ENCODE measurements at places on chromosomes 7 and 10. TPM values are rescaled to one million over a fixed set of nuclear protein-coding genes. Genes with fewer than 3 reads are reported as not detected.

Gene CPA2
- total RNA-seq = not detected

DNA sequence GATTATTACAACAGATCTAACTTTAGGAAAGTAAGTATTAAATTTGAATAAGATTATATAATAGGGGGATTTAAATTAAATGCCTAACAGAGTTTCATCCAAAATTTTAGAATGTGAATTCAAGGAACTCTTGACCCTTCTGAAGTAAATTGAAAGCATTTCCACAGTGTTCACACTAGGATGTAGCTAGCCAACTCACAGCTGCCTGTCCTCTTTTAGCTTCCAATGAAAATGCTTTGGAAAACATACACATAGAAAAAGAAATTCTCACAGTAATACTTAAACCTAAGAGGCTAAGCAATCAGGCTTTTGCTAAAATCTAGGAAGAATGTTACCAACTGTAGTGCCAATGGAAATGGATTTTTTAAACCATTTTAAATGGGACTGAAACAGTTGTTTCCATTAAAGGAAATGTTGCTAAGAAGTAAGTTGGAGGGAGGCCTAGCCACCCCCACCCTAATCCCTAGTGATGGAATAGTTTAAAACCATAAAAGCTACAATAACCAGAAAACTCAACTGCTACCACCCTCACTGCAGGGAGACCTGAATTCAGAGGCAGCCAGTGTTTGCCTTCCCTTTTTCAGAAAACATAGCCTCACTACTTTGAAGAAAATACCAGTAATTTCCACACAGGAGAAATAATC, 58.3 kb downstream of the REEP3 start:
- peak; percentile 75 for DNase-seq

DNA sequence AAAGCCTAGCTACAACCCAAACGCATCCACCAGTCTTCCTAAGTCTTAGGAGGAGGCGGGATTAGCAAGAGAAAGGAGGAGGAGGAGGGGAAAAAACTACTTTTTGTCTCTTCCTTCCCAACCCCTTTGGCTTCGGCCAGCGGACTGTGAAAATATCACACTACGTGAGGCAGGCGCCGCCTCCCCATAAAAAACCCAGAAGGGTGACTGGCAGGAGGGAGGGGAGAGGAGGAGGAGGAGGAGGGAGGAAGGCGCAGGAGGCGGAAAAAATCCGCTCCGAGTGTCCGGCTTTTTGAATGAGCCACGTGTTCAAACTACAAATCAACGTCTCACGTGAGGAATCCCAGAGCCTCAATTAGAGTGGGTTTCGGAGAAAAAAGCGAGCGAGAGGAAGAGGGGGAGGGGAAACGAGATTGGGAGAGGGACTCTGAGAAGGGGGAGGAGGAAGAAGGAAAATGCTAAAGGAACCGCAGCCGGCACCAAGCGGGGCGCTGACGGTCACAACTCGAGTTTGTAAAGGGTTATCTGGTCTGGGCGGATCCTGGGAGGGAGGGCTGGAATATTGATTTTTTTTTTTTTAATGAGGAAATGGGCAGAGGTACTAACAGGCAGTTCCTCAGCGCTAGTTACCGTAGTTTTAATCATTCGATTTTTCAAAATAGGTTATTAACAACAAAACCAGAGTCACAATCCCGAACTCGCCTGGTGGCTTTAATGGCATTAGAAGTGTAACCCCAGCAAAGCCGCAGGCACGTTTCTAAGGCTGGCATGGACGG, at the start of gene IGF2BP3:
Gene IGF2BP3 (minus strand): TSS at position 162 of the 776 bp plus-strand sequence. CDS start 381 bp downstream, outside the sequence.
- peak; percentile 97 for DNase-seq

GRCh38 chr7:156907656-156908055, 14.7 kb upstream of the LMBR1 start:
- DNase-seq = peak; percentile 26

GRCh38 chr10:110833234-110833940, 38.3 kb upstream of the PDCD4 start:
- DNase-seq = peak; percentile 49

GRCh38 chr7:101035941-101036340, 16.1 kb downstream of the MUC17 start:
- no peak for DNase-seq

Gene BHLHA15
- total RNA-seq = 3.2 TPM

Gene BNIP3
- 89.3 TPM for total RNA-seq

Gene LHPP
- 12.1 TPM for total RNA-seq

Gene CPN1
- total RNA-seq = not detected

DNA sequence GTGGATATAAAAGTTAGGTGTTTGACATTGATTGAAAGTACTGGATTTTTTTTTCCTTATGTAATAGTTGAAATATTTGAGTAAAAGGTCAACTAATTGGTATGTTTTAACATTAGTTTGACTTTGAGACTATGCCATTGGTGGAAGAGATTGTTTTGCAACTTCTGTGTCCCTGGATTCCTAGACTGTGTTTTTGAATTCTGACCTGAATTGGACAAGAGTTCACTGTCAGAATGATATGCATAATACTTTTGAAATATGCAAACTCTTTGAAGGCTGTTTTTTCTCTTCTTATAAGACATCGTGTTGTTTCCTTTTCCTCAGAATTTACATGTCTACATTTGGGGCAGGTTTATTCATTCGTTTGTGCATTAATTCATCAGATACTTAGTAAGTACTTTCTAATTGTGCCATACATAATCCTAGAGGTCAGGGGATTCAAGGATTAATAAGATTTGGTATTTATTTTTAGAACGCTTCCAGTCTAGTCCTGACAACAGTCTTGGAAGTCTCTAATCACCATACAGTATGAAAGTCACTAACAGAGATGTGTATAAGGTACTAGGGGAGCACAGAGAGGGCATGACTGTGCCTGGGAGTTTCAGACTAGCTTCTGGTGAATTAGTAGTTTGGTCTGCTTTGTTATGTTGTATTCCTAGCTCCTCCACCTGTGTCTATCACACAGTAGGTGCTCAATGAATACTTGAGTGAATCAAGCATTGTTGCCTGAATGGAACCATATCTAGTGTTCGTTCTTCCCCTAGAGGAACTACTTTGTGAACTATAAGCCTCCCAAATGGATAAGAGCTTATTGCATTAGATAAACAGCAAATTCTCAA, 49.2 kb downstream of the AGK start:
- no peak for DNase-seq

GRCh38 chr7:139990571-139991268, 72.0 kb downstream of the PARP12 start:
- no peak for DNase-seq

GRCh38 chr7:1846331-1847065, 176.4 kb downstream of the ELFN1 start:
- DNase-seq = no peak

DNA sequence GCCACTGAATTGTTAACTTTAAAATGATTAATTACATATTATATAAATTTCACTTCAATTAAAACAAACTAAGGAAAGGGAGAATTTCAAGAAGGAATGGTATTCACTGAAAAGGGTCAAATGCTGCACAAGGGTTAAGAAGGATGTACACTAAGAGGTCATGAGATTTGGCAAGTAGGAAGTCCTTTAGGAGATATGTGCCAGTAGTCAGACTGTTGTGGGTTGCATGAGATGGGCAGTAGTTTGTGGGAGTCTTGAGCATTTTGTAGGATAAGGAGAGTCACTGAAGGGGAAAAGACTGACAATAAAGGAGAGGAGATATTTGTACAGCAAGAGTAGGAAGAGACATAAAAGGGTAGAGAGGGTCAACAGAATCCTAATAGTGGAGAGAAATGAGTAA, 12.4 kb upstream of the PTPN12 start:
- no peak for DNase-seq

GRCh38 chr10:119330342-119330741, 123.0 kb downstream of the GRK5 start:
- peak; percentile 65 for DNase-seq

Gene TRIM4
- total RNA-seq = 22.8 TPM

Gene GTF2IRD2
- 12.4 TPM for total RNA-seq

DNA sequence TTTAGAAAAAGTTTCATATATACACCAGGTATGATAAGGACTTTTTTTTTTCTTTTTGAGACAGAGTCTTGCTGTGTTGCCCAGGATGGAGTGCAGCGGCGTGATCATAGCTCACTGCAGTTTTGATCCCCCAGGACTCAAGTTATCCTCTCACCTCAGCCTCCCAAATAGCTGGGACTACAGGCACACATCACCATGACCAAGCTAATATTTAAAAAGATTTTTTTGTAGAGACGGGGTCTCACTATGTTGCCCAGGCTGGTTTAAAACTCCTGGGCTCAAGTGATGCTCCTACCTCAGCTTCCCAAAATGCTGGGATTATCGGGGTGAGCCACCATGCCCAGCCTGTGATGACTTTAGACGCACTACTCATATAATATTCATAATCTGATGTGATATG, 2.2 kb upstream of the PRKCQ start:
- no peak for DNase-seq

DNA sequence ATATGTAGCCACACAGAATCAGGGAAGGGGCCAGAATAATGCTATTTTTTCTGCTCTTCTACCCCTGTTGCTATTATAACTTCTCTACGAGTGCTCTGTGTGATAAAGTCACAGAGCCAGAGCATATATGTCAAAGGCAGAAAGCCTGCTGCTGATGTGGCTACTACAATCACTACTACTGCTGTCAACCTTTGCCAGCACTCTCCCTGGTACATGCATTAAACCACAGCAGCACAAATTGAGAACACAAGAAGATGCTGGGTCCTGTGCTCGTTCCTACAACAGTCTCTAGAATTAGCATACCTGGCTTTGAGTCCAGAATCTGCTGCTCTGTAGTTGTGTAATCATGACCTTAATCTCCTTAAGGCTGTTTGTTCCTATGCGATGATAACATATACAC, 108.6 kb downstream of the SEMA3A start:
- no peak for DNase-seq

Gene TRPV5
- 0.21 TPM for total RNA-seq

Gene ETV1
- 11.8 TPM for total RNA-seq

DNA sequence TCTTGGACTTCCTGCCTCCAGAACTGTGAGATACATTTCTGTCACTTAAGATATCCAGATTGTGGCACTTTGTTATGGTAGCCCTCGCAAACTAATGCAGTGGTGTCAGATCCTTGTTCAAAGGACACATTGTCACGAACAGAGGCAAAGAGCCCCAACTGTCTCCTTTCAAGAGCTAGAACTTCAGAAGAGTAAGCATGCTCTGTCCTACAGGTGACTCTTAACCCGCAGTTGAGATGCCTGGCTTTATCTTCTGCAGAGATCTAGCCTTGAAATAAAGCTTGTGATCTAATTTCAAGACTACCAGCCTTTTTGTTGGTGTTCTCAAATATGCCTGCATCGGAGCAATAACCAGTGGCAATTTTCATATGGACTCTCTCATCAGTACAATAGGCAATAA, 134.4 kb downstream of the ATXN7L1 start:
- DNase-seq = no peak

GRCh38 chr10:28496481-28496961, 36.4 kb upstream of the WAC start:
- no peak for DNase-seq

DNA sequence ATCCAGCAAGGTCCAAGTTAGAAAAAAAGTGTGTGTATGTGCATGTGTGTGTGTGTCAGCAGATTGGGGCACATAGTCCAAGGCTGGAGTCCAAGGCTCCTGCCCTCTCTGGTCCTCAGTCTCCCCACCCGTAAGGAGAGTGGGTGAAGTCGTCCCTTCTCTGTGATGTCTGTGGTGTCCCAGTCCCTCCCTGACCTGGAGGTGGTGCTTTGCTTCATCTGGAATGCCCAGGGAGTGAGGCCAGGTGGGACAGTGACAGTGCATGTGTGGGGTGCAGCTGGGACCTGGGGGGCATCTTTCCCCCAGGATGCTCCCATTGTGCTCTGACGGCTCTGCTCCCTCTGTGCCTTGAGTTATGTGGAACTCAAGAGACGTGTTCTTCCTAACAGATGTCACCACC, 18.0 kb downstream of the AQP1 start:
- no peak for DNase-seq

- DNase-seq = peak; percentile 23
Measured at GRCh38 chr10:74113546-74113945, 37.1 kb downstream of the AP3M1 start.

DNA sequence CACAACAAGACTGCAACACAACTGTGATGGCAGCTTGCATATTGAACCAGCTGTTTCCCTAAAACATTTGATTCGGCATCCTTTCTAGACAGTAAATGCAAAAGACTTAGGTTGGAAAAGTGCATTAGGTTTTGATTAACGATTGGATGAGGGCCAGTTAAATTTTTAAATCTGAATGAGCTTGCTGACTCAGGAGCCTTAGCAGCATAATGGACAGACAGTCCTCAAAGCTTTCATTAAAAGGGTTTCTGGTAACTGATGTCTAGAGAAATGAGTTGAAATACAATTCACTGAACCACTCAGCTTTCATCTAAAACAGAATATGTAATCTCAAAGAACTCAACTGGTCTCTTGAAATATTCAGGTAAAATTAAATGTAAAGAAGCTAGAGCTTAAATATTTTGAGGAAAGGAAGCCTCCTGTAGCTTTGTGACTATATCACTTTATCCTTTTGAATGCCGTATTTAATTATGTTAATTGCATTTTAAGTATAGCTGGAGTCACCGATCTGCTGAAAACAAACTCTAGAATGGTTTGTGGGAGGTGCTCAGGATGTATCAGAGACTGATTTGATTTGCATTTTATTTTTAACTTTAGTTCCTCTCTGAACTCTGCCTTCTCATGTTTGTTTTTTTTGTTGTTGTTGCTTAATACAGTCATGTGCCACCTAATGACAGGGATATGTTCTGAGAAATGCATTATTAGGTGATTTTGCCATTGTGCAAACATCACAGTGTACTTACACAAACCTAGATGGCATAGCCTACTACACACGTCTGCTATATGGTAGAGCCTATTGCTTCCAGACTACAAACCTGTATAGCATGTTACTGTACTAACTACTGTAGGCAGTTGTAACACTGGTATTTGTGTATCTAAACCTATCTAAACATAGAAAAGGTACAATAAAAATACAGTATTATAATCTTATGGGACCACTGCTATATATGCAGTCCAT, 29.2 kb upstream of the ATRNL1 start:
- DNase-seq = peak; percentile 9

- no peak for DNase-seq
Measured at GRCh38 chr7:32496052-32496813, 944 bp downstream of the AVL9 start.

GRCh38 chr10:5719546-5719945, 34.9 kb downstream of the TASOR2 start:
- peak; percentile 25 for DNase-seq

Gene RGR
- total RNA-seq = 7.8 TPM

DNA sequence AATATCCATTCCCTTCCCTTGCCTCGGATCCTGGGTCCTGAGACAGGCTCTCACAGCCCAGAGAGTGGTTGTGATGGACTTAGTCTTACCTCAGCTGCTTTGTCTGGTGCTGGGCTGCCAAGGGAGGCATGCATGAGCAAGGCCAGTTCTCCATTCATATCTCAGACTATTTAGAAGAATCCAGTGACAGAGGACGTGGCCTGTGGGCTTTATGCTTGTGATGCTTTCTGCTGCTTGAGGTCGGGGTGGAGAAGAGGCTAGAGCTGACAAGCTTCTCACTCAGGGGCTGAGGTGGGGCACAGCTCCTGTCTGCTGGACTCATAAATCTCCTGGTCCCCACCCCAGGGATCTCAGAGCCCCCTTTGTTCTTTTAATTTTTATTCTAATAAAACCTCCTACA, 66.8 kb downstream of the DNAJC12 start:
- DNase-seq = no peak

All from tongue (tissue), 3 donors.